T-cell (primary cell): ENCODE measurements at places on chromosomes 7 and 10.

- DNase-seq: no peak
Measured at GRCh38 chr10:92880917-92881316, 32.6 kb downstream of the EXOC6 start.

GRCh38 chr10:33239257-33239656 is 95.2 kb downstream of the NRP1 start:
- no peak for DNase-seq

DNA sequence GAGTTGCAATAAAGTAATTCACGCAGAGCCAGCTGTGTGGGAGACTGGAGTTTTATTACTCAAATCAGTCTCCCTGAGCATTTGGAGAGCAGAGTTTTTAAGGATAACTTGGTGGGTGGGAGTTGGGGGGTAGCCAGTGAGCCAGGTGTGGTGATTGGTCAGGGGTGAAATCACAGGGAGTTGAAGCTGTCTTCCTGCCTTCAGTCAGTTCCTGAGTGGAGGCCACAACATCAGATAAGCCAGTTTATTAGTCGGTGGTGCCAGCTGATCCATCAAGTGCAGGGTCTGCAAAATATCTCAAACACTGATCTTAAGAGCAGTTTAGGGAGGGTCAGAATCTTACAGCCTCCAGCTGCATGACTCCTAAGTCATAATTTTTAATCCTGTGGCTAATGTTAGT is 3.3 kb upstream of the CYP51A1 start:
- no peak for DNase-seq

DNA sequence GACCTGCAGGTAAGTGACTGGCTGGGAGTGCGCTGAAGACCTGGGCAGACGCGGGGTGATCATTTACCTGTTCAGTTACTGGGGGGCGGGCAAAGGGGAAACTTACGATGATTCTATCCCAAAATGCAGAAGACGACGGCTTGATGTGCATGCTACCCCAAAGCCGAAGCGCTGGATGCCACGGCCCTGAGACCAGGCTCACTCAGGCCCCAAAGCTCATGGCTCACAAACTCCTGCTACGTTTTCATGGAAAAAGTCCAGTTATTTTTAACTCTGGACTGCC is 200.6 kb downstream of the DIP2C start:
- no peak for DNase-seq

- no peak for DNase-seq
Measured at GRCh38 chr10:49212783-49213182, 24.6 kb upstream of the TMEM273 start.

DNA sequence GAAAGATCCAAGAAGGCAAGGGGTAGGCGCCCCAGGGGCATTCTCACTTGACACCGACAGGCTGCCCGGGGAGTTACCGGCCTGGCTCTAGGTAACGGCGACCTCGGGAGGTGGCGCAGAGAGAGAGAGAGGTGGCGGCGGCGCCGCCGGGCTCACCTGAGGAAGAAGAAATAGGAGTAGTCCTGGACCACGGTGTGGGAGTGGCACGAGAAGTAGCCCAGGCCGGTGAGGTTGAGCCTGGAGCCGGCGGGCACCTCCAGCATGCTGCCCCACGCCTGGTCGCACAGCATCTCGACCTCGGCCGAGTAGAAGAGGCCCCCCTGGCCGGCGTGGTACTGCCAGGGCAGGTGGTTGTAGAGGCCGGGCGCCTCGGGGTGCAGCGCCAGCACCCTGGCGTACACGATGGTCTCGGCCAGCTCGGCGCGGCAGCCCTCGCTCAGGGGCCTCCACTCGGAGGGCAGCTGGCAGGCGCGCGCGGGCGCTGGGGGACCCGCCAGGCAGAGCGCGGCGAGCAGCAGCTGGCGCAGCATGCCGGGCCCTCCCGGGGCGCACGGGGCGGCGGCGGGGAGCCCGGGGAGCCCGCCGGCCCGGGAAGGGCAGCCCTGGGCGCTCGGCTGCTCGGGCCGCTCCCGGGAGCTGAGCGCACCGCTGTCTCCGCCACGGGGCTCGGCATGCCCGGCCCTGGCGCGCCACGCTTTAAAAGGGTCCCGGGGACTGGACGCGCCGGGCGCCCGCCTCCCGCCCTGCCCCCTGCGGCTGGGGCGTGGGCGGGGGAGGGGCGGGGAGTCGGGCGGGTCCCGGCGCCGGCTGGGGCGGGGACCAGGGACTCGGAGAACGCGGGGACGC is at the start of gene CCDC3:
Gene CCDC3, minus strand, starts transcription at position 673 of the 846 bp plus-strand sequence. Its CDS starts 143 bp downstream, at position 530.
- DNase-seq: no peak

DNA sequence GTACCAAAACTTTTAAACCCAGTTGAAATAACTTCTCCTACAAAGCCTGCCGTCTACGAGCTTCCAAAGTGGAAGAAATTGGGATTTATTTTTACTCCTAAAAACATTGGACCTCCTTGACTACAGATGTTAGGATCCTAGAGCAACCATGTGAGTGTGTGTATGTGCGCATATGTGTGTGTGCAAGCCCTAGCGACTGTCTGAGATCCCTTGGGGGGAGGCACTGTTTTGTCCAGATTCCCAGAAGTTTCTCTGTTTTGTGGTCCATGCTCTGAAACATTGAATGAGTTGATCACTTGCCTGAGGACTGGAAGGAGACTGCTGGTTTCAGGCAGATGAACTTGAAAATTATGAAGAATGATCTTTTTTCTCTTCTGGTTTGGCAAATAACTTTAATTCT is 312.3 kb upstream of the ZNF32 start:
- no peak for DNase-seq

DNA sequence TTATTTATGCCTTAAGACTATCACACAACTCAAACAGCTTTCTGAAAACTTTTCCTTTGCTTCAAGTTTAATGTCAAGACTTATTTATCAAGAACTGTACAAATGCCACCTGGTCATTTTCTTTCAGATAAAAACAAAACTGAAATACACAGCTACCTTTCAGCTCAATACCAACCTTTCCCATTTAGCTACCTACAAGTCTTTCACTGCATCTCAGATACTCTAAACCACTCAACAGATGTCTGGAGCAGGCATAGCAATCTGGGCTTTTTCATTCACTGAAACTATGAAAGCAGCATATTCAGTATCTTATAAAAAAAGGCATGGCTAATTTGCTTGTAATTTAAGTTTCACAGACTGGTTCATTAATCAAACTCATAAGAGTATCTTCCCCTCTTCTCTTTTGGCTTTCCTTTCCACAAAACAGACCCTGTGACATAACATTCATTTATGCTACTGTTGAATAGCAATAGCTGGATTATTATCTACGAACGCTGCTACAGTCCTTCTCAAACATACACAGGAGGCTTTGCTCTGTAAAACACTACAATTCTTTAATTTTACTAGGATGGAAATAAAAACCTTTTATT is 8.2 kb downstream of the TRA2A start:
- no peak for DNase-seq

DNA sequence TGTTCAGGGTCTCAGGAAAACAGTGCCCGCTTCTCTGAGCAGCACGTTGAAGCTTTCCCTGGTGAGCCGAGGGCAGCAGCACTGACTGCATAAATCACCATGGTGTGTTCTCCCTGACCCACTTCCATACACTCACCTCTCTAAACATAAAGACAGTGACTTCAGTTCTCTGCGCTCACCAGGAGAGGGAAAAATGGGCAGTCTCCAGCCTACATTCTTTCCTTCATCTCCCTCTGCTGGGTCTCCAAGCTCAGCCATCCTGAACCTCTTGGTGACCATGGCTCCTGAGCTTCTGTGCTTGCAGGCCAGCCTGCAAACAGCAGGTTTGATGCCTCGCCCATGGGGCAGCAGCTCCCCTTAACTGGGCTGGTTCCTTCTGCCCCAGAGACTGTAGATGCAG is 236.6 kb upstream of the ZNF32 start:
- no peak for DNase-seq

DNA sequence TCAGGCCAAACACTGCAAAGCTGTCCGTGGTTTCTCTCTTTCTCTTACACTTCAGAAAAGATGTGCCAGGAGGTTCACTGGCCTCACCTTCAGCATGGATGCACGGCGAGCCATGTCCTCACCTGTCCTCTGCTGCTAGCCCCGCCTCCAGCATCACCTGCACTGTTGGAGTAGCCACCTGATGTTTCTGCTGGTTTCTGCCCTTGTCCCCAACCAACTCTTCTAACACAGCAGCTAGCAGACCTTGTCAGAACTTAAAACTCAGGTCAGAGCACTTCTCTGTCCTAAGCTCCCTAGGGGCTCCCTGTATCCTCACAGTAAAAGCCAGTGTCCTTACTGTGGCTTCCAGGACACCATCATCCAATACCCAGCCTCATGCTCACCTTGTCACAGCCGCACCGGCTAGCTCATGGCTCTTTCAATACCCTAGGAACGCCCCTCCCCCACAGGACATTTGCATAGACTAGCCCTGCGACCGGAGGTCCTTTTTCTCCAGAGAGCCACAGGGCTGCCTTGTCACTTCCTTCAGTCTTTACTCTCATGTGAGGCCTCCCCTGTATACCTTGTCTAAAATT is 15.2 kb downstream of the PALD1 start:
- DNase-seq: no peak

GRCh38 chr10:110414548-110415309 is 83.0 kb upstream of the DUSP5 start:
- DNase-seq: peak; percentile 89

DNA sequence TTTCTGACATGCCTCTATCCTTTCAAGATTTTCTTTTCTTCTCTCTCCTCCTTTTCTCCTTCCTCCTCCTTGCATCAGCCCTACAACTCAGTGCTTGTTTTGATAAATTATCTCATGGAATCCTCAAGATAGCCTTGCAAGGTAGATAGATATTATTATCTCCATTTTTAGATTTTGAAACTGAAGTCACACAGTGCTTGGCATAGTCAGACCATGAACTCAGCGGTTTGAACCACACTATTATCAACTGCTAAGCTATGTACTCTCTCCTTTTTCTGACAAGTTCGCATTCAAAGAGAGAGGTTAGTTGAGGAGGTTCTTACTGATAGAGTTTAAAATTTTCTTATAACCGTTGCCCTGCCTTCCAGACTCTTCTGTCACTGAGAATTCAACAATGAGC is 79.1 kb downstream of the SUGCT start:
- DNase-seq: no peak

- DNase-seq: no peak
Measured at GRCh38 chr7:82481499-82482097, 38.0 kb upstream of the CACNA2D1 start.

DNA sequence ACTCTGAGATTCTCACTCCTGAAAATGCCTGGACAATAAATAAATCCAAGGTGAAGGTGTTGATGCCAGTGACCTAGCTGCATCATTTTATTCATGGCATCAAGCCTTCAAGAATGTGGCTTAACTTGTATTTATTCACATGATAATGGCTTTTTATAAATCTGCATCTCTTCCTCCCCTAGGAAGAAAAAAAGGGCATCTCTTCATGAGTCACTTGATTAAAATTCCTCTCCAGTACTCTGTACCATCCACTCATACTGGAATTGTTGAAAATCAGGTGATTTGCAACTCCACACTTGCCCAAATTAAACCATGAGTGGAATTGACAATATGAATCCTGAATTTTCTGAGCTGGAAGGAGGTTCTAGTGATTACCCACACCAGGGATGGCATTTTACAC is 30.2 kb downstream of the PTPRE start:
- no peak for DNase-seq

GRCh38 chr7:85673876-85674275 is 487.0 kb upstream of the SEMA3D start:
- DNase-seq: no peak

DNA sequence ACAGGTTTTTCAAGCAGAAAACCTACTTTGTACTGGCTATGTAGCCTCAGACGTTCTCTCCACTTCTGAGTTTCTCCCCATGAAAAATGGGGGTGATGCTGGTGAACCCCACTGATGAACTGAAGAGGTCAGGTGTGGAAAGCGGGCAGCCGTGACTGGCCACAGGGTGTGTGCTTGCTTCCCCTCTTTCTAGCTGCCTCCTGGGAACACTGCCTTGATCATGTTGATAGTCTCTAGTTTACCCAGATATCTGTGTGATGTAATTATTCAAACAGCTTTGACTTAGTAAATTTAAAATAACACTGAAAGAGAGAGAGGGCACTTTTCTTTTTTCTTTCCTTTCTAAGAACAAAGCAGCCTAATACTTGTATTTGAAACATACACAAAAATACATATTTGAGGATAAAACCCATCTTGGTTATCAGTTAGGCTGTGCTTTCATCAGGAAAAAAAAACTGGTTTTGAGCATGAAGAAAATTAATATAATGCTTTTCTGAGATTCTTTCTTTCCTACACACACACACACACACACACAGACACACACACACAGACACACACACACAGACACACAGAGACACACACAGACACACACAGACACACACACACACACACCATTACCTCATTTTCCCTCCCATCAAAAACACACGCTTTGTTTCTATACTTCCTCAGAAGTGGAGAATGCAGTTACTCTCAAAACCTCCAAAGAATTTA is 76.7 kb downstream of the MACC1 start:
- DNase-seq: no peak

DNA sequence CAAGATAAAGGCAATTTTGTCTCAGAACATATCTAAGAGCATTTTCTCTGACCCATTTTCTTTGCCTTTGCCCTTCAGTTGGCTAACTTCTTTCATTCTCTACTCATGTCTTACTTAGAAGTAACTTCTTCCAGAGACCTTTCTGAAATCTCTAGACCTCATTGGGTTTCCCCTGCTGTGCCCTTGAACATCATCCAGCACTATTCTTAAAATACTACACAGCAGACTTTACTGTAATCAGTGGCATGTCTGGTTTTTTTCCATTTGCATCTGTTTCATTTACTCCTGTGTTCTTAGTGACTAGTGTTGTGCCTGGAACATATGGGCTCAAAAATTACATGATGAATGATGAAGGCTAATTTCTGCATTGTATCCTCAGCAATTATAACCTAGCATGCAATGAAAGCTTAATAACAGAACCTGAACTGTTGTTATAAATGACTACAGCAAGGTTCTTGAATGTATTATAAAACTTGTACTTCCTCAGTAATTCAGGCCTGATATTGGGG is 301.9 kb downstream of the CDK14 start:
- DNase-seq: no peak

GRCh38 chr10:89118091-89118490 is 89.0 kb downstream of the CH25H start:
- DNase-seq: no peak

GRCh38 chr10:47030191-47030703 is 119.0 kb downstream of the PTPN20 start:
- DNase-seq: no peak

DNA sequence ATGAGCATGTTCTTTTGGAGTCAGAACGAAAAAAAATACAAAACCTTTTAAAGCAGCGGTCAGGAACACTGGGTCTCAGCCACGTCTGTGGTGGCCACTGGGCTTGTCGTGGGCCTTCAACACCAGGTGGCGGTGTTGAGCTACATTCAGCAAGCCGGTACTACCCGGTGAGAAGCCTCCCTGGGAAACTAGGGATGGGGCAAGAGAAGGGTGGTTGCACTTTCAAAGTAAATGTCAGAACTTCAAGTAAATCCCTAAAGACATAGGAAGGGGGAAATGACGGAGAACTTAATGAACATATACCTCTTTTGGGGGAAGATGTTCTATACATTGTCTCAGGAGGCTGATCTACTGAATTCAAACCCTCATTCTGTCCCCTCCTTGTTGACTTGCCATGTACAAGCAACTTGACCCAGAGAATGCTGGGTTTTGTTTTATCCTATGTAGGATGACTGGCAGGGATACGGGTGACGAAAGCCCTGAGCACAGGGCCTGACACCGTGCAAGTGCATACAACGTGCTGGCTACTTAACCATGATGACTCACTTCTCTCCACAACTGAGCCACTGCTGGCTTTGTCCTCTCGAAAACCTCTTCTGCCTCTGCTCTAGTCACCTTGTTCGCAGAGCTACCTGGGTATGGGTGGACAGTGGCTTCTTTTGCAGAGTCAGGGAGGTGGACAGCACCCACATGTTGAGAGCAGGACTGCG is 49.0 kb upstream of the BAMBI start:
- DNase-seq: peak; percentile 79
